Left kidney (tissue), 8 donors: ENCODE measurements at places on chromosomes 3 and 15.

DNA sequence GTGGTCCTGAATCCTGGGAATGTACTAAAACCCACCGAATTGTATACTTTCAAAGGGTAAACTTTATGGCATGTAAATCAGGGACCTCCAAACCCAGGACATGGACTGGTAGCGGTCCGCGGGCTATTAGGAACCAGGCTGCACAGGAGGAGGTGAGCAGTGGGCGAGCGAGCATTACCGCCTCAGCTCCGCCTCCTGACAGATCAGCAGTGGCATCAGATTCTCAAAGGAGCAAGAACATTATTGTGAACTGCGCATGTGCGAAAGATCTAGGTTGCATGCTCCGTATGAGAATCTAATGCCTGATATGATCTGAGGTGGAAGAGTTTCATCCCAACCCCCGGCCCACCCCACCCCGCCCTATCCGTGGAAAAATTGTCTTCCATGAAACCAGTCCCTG is 22.2 kb downstream of the HEG1 start:
- no peak for DNase-seq

DNA sequence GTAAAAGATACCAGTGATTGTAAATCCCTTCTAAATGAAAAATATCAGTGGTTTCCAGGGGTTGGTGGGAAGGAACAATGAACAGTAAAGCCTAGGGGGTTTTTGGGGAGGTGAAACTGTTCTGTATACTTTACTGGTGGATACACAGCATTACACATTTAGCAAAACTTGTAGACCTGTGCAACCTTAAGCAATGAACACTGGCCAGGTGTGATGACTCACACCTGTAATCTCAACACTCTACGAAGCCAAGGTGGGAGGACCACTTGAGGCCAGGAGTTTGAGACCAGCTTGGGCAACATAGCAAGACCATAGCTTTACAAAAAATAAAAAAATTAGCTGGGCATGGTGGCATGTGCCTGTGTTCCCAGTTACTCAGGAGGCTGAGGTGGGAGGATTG is 1.8 kb downstream of the CCDC13 start:
- no peak for DNase-seq

GRCh38 chr3:126752303-126753190 is 48.5 kb downstream of the CHCHD6 start:
- peak; percentile 68 for DNase-seq

DNA sequence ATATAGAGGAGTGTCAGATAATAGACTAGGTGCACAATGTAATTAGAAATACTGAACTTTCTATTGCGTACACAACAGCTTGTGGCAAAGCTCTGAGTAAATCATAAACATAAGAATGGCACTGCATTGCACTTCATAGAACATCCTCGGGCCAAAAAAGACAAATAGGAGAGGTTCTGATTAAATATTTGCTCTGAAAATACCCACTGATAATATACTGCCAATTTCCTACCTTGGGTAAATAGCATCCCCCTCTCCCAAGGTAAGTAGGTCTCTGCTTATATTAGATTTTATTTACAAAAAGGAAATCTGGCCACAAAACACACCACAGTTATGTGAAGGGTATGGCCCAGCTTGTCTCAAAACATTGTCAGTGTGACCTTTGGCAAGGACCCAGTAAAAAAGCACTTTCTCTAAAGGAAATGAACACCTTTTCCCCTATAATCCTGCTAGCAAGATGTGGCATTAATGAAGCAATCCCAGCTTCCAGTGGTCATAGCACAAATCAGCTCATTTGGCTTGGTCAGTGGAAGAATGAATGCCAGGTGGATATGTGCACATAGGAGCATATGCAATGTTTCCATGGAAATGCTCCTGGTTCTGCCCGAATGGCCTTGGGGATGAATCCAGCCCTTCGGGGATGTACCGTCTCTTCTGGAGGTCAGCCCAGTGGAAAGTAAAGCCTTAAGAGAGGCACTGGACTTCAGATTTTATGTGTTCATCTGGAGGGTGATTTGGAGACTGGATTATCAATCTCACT is 315.9 kb downstream of the LSAMP start:
- no peak for DNase-seq

DNA sequence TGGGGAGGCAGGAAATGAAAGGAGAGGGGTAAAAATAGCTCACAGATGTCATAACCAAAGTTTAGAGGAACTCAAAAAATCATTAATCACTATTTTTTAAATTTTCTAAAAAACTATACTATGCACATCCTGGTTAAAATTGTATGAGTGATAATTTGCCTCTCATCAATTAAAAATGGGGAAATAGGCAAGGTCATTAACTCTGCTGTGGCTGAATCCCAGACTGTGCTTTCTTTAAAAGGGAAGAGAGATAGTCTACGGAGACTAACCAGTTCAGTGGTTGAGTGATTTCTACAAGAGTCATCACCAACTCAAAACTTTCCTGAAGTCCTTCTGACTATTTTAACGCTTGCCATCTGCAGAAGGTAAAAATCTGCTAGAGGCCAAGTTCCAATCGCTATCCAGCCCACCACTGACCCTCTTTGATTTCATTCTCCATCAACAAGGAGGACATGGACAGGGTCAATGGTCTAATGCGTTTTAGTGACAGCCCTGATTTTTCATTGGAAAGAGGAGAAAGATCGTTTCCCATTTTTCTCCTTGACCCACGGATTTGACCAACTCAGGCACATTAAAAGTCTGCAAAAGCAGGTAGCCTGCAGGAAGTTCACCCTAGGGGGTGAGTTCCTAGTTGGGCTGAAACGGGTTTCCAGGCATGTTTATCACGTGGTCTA is 850 bp downstream of the SUCLG2 start:
- no peak for DNase-seq

GRCh38 chr15:26580943-26581342 is 191.9 kb downstream of the GABRB3 start:
- no peak for DNase-seq

- DNase-seq = no peak
These were observed 61.3 kb upstream of the PIAS1 start for GRCh38 chr15:67992834-67993233.

DNA sequence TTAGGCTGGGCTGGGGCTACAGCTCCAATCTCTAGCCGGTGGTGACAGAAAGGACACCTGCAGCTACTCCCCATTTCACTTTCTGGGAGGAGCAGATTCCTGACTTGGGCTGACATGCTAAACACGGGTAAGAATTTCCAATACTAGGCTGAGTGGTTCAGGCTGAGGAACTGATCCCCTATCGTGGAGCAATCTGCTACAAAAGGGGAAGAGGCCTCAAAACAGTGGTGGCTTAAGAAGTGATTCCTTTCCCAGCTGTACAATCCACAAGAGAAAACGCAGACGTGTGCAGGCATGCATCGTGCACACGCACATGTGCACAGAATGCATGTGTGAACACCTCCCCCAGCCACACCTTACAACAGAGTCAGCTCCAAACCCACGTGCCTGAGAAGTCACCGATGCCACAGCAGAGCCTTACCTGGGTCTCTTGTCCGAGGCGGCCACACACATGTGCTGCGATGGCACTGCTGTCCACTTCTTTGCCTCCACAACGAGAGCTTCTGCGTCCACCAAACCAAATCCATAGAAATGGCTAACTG is 86.7 kb upstream of the SNRPA1 start:
- DNase-seq = no peak

GRCh38 chr15:99566157-99566897 is 543 bp downstream of the MEF2A start:
- peak; percentile 25 for DNase-seq

GRCh38 chr15:77901921-77902750 is 175.4 kb downstream of the TBC1D2B start:
- no peak for DNase-seq

DNA sequence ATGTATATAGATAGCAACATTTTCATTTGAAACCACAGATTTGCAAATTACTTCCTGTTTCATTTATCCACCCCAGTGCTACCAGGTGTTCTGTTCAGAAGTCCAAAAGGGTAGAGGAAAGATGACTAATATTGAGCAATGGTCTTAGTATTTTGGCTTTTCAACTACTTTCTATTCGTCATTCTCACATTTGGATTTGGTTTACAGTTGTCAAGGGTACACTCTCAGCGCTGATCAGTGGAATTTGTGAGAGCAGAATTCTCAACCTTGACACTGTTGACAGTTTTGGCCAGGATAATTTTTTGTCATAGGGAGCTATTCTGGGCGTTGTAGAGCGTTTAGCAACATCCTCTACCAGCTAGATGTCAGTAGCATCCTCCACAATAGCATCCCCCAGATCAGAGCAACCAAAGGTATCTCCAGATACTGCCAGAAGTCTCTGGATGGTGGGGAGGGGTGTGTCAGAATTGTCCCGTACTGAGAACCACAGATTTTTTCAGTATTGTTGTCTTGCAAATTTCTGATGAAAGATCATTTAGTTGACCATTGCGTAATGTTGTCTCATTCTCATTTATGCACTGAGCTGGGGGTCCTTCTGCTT is 4.2 kb downstream of the HMCES start:
- DNase-seq = no peak

DNA sequence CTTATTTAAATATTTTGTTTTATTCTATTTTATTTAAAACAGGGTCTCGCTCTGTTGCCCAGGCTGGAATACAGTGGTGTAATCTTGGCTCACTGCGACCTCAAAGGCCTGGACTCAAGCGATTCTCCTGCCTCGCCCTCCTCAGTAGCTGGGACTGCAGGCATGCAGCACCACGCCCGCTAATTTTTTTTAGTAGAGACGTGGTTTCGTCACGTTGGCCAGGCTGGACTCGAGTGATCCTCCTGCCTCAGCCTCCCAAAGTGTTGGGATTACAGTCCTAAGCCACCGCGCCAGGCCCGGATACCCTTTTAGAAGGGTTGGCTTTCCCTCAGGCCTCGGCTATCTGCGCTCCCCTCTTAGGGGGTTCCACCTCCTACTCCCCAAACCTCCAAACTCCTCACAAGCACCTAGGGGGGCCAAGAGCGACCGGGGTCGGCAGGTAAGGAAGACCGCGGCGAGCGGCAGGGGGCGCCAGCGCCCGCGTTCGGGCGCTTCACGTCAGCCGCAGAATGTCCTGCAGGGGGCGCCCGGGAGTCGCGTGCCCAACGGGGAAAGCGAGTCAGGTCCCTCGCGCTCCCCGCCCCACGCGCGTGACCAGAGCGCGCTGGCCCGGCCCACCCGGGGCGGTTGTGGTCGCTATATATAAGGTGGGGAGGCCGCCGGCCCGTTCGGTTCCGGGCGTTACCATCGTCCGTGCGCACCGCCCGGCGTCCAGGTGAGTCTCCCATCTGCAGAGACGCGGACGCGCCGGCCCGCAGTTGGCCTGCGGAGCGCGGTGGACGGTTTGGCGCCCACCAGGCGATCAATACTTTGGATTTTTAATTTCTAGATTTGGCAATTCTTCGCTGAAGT is 51.8 kb upstream of the GATM start:
- peak; percentile 58 for DNase-seq

DNA sequence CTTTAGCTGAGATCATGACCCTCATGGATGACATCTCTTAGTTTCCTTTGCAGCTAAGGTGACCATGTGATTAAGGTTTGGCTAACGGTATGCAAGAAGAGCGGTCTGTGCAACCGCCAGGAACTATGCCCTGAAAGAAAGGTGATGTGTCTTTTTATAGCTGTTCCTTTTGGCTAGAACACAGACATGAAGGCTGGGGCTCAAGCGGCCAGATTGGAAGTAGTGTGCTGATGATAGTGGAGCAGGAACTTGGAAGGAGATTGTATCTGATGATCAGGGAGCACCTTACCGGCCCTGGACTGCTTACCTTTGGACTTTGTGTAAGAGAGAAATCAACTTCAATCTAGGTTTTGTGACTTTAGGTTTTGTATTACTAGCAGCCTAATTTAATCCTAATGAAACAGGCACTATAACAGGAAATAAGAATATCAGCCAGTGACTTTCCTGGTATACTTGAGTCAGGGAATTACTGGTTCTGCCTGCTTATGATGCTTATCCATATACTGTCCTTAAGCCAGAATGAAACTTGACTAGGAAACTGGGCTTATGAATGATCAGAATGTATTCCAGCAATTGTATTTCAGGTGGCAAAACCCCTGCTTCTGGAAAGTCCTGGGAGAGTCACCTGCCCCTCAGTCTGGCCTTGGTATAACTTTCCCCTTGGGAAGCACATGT is 164.3 kb upstream of the LRIG1 start:
- no peak for DNase-seq

DNA sequence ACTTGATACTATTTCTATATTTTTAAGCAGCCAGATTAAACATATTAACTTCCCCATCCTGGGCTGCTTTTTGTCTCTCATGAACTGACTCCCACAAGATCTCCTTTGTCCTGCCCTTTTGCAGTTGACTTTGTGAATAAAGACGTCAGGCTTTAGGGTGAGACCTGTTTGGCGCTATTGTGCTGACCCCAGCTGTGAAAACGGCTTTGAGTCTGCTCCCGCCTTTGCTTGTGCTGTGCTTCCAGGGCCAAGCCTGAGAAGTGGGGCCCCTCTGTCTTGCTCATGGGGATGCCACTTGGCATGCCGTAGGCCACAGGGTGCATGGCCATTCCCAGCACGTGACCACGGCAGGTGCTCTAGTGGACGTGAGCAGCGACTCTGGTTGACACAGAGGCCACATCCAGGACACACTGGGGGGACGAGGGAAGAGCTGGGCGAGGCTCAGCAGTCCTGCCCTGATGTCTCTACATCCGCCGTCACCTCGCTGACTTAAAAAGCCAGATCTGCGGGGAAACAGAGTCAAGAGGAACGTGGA is 268.9 kb upstream of the LYSMD4 start:
- no peak for DNase-seq

DNA sequence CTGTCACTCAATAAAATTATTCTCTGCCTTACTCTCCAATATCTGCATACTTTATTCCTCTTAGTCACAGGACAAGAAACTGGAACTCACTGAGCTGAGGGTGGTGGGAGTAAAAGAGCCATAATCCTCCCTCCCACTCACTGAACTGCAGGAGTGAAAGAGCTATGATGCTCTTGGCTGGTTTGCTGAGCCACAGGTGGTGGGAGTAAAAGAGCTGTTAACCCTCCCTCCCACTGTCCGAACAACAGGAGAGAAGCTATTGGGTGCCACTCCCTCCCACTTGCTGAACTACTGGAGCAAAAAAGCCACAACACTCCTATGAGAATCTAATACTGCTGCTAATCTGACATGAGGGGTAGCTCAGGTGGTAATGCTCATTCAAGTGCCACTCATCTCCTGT is 391.0 kb downstream of the NSUN3 start:
- DNase-seq = peak; percentile 12

- no peak for DNase-seq
These were observed 2.4 kb downstream of the RHCG start for GRCh38 chr15:89494031-89494430.

GRCh38 chr3:58391156-58391865 is 42.3 kb downstream of the PDHB start:
- no peak for DNase-seq

DNA sequence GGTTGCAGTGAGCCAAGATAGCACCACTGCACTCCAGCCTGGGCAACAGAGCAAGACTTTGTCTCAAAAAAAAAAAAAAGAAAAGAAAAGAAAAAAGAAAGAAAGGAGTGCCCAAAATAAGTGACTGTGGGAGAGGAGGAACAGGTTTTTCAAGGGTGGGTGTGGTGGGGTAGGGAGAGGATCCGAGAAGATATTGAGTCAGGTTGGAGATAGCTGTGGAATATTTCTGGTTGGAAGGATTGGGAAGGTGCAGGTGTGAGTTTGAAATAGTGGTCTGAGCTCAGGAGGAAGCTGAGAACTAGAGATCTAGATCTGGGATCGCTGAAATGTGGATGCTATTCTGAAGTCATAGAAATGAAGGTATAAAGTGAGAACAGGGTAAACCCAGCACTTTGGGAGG is 7.8 kb downstream of the SCAMP2 start:
- DNase-seq = no peak
